ENCODE measurements at places on chromosomes 4 and X. TPM values are rescaled to one million over a fixed set of nuclear protein-coding genes. Genes with fewer than 3 reads are reported as not detected.
A peak's percentile ranks its signal among the peaks of the same experiment; 100 is the strongest.

- H3K27me3 ChIP-seq, result no peaks in the 10 kb centered on the region
- H3K27ac ChIP-seq, result no peak overlapping the region
- H3K4me3 ChIP-seq, result no peak overlapping the region
- no peak for DNase-seq
- no peaks in the 10 kb centered on the region for H3K36me3 ChIP-seq
Measured at GRCh38 chr4:10007436-10007740, 13.9 kb downstream of the SLC2A9 start.

DNA sequence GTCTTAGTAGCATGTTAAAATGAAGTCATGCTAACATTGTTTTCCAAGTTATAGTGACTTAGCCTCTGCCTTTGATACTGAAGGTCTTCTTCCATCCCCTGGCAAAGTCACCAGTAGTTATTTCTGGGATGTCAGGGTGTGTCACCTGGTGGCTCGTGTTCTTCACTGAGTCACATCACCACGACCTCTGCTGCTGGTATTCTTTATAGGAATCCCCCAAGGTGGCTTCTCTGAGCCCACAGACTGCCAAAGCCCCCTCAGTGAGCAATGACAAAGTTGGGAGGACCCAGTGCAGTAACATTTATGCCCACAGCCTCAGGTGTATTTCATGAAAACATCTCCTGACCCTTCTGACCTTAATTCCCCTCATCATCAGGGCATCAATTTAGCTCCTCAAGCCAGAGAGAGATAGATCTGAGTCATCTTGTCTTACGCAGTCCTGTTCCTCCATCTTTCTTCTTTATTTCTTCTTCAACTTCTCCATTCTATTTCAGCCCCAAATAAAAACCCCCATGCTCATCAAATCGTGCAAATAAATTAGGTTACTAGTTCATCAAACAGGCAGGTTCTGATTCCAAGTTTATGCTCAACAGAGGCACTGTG, 29.3 kb upstream of the GPRIN3 start:
- H3K27ac ChIP-seq, result no peak overlapping the region
- no peaks in the 10 kb centered on the region for H3K36me3 ChIP-seq
- no peak for DNase-seq
- H3K27me3 ChIP-seq, result no peaks in the 10 kb centered on the region
- H3K4me1 ChIP-seq, result no peaks in the 10 kb centered on the region

- peaks cover 8% of the 10 kb centered on the region for H3K4me1 ChIP-seq
- H3K27me3 ChIP-seq, result no peaks in the 10 kb centered on the region
- no peak for DNase-seq
- no peak overlapping the region for H3K27ac ChIP-seq
Measured at GRCh38 chr4:105296672-105297071, 150.0 kb downstream of the TET2 start.

Gene KDM6A
- total RNA-seq, result 38.4 TPM

DNA sequence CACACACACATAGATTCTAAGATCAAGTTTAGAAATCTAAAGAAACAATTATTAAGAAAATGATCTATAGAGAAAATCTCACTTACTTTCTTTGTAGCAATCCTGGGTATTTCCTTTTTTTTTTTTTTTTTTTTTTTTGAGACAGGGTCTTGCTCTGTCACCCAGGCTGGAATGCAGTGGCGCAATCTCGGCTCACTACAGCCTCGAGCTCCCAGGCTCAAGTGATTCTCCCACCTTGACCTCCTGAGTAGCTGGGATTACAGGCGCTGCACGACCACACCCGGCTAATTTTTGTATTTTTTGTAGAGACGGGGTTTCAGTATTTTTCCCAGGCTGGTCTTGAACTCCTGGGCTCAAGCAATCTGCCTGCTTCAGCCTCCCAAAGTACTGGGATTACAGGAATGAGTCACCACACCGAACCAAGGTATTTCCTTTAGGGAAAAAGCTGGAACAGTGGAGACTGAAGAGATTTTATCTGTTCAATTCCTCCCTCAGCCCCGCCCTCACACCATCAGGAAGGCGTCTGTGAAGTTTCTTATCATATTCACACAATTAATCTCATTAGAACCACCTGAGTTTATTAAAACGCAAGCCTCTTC, at the start of gene TRIML2:
TSS of gene TRIML2 (minus strand) at position 447 of the 599 bp plus-strand sequence. CDS start 4,235 bp downstream, outside the sequence.
- peaks cover 13% of the 10 kb centered on the region for H3K4me1 ChIP-seq
- no peak for DNase-seq
- peak within 1 kb of the TSS; percentile 61 for H3K4me3 ChIP-seq
- H3K27me3 ChIP-seq, result peaks cover 2% of the 10 kb centered on the region
- H3K27ac ChIP-seq, result peak within 1 kb of the TSS; percentile 42
- H3K36me3 ChIP-seq, result no peaks in the 10 kb centered on the region

DNA sequence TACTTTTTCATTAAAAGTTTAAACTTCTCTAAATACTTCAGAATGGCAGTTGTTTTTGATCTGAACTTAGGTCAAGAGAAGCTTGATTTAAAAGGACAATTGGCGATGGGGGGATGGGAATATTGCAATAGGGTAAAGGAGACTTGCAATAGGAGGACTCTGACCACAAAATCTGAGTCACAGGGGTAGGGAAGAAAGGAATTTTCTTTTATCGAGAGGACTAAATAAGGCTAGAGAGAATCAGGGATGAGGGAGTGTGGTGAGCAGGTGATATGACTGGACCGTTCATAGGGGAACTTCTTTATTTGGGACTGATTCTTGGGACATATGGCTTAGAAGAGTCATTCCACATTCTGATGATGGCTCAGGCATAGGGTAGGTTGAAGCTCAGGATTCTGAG, 1260.2 kb downstream of the ADGRL3 start:
- no peaks in the 10 kb centered on the region for H3K27me3 ChIP-seq
- no peak for DNase-seq
- H3K36me3 ChIP-seq, result no peaks in the 10 kb centered on the region

- H3K27ac ChIP-seq, result no peak overlapping the region
- no peak overlapping the region for H3K4me3 ChIP-seq
- no peak for DNase-seq
- no peaks in the 10 kb centered on the region for H3K27me3 ChIP-seq
- no peaks in the 10 kb centered on the region for H3K36me3 ChIP-seq
- H3K4me1 ChIP-seq, result peaks cover 7% of the 10 kb centered on the region
Measured at GRCh38 chr4:114601304-114602052, 2.9 kb downstream of the UGT8 start.

GRCh38 chr4:151727365-151727764, 33.4 kb downstream of the GATB start:
- H3K27ac ChIP-seq, result no peak overlapping the region
- H3K36me3 ChIP-seq, result peaks cover 15% of the 10 kb centered on the region
- H3K27me3 ChIP-seq, result peaks cover 4% of the 10 kb centered on the region
- DNase-seq, result no peak
- peaks cover 3% of the 10 kb centered on the region for H3K4me1 ChIP-seq

DNA sequence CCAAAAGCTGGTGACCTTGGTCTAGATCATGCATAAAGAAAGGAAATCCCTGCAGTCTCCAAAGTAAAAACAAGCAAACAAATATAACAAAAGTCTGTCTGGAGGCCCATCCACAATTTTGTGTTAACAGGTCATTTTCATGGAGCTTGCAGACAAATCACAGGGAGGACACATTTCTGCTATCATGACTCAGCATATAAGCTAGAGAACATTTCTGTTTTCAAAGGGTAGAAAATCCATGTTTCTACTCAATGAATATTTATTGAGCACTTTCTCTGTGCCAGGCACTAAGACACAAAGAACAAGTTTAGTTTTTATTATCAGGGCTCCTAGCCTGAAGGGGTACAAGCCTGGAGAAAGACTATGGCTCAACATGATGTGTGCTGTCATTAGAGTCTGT, 71.1 kb downstream of the PARM1 start:
- no peaks in the 10 kb centered on the region for H3K4me1 ChIP-seq
- DNase-seq, result no peak
- no peaks in the 10 kb centered on the region for H3K36me3 ChIP-seq
- H3K27me3 ChIP-seq, result no peaks in the 10 kb centered on the region
- H3K27ac ChIP-seq, result no peak overlapping the region

Gene RIBC1
- total RNA-seq, result 0.97 TPM

Gene SMIM31
- not detected for total RNA-seq

DNA sequence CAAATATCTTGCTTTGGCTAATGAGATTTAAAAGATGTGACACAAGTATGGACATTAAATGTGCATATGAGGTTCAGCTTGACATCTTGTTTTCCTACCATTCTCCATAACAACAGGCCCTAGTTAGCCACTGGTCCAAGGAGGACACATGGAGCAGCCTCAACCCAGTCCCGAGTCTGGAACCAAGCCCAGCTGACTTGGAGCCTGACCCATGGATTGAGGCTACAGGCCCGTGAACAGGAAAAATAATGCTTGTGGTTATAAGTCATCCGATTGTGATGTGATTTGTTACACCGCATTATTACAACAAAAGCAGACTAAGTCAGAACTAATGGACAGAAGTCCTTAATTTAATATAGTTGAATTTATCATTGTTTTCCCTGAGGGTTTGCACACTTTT, 123.2 kb upstream of the BANK1 start:
- no peak for DNase-seq
- no peak overlapping the region for H3K4me3 ChIP-seq
- no peaks in the 10 kb centered on the region for H3K27me3 ChIP-seq
- no peaks in the 10 kb centered on the region for H3K36me3 ChIP-seq
- H3K4me1 ChIP-seq, result no peaks in the 10 kb centered on the region

DNA sequence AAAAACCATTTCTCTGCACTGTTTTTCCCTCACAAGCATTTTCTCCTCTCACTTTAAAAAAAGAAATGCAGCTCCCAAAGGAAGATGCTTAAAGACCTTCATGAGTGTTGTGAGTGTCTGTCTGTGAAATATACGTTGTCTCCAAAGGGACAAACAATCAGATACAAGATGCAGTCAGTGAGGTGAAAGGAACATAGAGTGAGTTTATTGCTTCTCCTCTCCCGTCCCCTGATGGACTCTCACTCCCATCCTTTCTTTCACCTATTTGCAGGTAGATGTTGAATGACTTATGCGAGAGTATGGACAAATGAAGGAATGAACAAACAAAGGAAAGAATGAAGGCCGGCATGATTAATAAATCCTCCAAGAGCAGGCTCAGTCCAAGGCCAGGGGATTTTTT, 561.2 kb upstream of the DIPK2B start:
- H3K27ac ChIP-seq, result no peak overlapping the region
- H3K4me3 ChIP-seq, result no peak overlapping the region
- H3K27me3 ChIP-seq, result no peaks in the 10 kb centered on the region
- no peak for DNase-seq
- H3K4me1 ChIP-seq, result peaks cover 6% of the 10 kb centered on the region

Gene POF1B
- not detected for total RNA-seq

DNA sequence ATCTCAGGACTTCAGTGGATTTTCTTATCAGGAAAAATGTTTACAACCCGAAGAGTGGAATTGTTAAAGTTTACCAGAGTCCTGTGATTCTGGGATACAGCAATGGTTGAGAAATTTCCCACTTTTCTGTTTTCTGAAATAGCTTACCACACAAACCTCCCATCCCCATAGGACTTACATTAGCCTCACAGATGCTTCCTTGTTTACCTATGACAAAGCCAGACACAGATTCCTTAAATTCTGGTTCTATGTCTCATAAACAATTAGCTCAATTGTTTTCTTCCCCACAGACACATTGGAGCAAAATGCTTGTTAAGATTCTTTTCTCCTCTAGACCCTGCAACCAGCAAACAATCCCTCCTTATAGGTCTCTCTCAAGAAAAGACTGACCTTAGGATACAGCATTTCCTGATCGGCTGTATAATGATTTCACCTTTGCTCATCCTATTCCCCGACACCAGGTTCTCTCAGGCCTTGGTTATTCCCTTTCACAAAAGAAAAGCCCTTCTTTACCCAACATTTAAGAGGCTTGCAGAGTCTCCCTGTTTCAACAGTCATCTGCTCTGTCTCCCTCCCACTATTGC, 886.2 kb downstream of the ARAP2 start:
- no peak overlapping the region for H3K4me3 ChIP-seq
- H3K36me3 ChIP-seq, result no peaks in the 10 kb centered on the region
- no peaks in the 10 kb centered on the region for H3K27me3 ChIP-seq
- H3K4me1 ChIP-seq, result peaks cover 5% of the 10 kb centered on the region
- DNase-seq, result no peak

Gene ATRX
- 112 TPM for total RNA-seq

- DNase-seq, result peak; percentile 33
- H3K4me3 ChIP-seq, result no peak overlapping the region
- H3K27ac ChIP-seq, result no peak overlapping the region
- H3K27me3 ChIP-seq, result no peaks in the 10 kb centered on the region
- peaks cover 16% of the 10 kb centered on the region for H3K36me3 ChIP-seq
- H3K4me1 ChIP-seq, result peaks cover 17% of the 10 kb centered on the region
Measured at GRCh38 chr4:107519053-107519452, 201.0 kb downstream of the PAPSS1 start.

Gene HGFAC
- total RNA-seq, result 2.4 TPM

Gene NOX1
- total RNA-seq, result not detected

Gene RBM46
- total RNA-seq, result not detected

Gene GNRHR
- not detected for total RNA-seq

Gene PAK3
- 4.0 TPM for total RNA-seq

GRCh38 chr4:119477412-119478053, 151.1 kb downstream of the PDE5A start:
- no peak overlapping the region for H3K4me3 ChIP-seq
- H3K36me3 ChIP-seq, result peaks cover 23% of the 10 kb centered on the region
- no peak for DNase-seq
- no peaks in the 10 kb centered on the region for H3K4me1 ChIP-seq
- no peak overlapping the region for H3K27ac ChIP-seq

DNA sequence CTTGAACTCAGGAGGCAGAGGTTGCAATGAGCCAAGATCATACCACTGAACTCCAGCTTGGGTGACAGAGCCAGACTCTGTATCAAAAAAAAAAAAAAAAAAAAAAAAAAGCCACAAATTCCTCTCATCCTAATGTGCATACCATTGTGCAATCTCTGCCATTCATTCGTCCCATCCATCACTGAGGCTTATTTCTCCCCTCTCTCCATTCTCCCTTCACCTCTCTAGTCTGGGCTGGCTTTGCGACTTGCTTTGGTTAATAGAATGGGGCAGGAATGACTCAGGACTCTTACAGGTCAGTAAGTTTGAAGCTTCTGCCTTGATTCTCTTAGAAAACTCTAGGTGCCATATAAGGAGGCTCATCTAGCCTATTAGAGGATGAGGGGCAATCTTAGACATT, 60.3 kb upstream of the DDX3X start:
- H3K4me1 ChIP-seq, result no peaks in the 10 kb centered on the region
- no peak overlapping the region for H3K4me3 ChIP-seq
- H3K27me3 ChIP-seq, result no peaks in the 10 kb centered on the region
- H3K36me3 ChIP-seq, result no peaks in the 10 kb centered on the region

GRCh38 chr4:13968723-13969122, 341.2 kb upstream of the BOD1L1 start:
- no peaks in the 10 kb centered on the region for H3K36me3 ChIP-seq
- H3K27ac ChIP-seq, result no peak overlapping the region
- no peaks in the 10 kb centered on the region for H3K27me3 ChIP-seq

Gene TRPC5OS
- total RNA-seq, result not detected
